ENCODE measurements at places on chromosomes 3 and 15. TPM values are rescaled to one million over a fixed set of nuclear protein-coding genes. Genes with fewer than 3 reads are reported as not detected.
A peak's percentile ranks its signal among the peaks of the same experiment; 100 is the strongest.

GRCh38 chr3:114624571-114625181 is 330.8 kb downstream of the TIGIT start:
- DNase-seq = peak; percentile 98
- no peaks in the 10 kb centered on the region for H3K27me3 ChIP-seq
- H3K27ac ChIP-seq = peak overlapping the region; percentile 96
- H3K4me1 ChIP-seq = peaks cover 72% of the 10 kb centered on the region
- H3K4me3 ChIP-seq = peak overlapping the region; percentile 66

DNA sequence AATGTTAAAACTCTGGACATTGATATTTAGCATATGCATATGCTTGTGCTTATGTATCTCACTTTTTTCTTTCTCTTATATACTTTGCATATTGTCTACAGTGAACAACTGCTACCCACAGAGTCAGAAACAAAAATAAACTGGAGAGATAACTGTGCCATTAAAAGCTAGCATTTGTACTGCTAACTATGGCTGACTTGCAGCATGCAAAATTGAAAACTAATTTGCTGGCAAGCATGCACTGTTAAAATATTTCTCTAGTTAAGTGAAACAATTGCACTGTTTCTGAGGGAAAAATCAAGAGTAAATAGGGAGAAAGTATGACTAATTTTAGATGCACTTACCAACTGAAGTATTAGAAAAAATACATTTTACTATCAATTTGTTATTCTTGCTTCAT is 177.8 kb downstream of the CBLB start:
- H3K27me3 ChIP-seq = no peaks in the 10 kb centered on the region
- H3K36me3 ChIP-seq = peaks cover 30% of the 10 kb centered on the region
- DNase-seq = no peak
- no peak overlapping the region for H3K27ac ChIP-seq
- no peak overlapping the region for H3K4me3 ChIP-seq

DNA sequence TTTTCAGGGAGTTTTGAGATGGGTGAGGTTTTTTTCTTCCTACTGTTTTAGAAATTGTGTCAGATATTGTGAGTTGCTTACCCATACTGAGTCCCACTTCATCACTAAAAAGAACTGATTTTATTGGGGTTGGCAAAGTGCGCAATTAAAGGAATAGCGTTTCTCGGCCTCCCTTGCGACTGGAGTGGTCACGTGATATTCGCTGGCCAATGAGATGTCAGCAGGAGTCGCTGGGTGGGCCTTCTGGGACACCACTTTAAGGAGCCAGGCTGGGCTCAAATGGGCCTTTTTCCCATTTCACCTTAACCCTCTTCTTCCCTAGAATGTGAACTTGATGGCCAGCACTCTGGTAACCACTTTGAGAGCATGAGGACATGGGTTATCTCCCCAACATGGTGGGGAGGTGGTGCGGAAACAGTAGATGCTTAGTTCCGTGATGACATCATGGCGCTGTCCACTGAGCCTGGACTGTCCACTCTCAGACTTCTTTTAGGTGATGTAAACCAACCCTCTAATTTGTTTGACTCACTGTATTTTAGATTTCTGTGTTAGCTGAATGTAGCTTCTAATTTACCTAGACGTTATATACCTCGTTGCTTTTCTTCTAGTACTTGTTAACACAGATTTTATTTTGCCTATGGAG is 13.2 kb upstream of the IQCF5 start:
- no peak overlapping the region for H3K27ac ChIP-seq
- H3K27me3 ChIP-seq = no peaks in the 10 kb centered on the region
- H3K4me3 ChIP-seq = no peak overlapping the region
- H3K36me3 ChIP-seq = no peaks in the 10 kb centered on the region
- H3K4me1 ChIP-seq = no peaks in the 10 kb centered on the region

Gene LRRC57
- total RNA-seq = 6.8 TPM

DNA sequence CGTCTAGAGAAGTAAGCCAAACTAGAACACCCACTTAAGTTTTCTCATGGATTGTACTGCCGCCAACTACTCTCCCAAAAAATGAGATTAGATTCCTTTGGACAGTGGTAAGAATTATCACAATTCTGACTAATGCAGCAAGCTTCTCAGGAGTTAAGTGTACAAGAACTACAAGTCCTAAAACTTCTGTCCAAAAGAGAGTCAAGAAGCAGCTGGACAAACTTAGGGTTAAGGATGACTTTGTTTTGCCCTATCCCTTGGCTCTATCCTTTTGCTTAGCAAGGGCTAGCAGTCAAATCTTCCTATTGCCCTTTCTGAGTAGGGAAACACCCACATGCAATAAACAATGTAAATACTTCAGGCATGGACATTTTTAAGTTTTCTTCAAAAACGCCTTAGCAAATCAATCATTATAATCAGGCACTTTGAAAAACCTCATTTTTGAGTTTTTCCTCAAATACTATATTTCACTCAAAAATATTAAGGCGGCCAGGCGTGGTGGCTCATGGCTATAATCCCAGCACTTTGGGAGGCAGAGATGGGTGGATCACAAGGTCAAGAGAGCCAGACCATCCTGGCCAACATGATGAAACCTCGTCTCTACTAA is 19.5 kb downstream of the RAF1 start:
- no peaks in the 10 kb centered on the region for H3K36me3 ChIP-seq
- peaks cover 40% of the 10 kb centered on the region for H3K4me1 ChIP-seq

- DNase-seq = no peak
- no peaks in the 10 kb centered on the region for H3K27me3 ChIP-seq
- no peak overlapping the region for H3K27ac ChIP-seq
- no peaks in the 10 kb centered on the region for H3K36me3 ChIP-seq
Observed at GRCh38 chr3:108437439-108437838, 73.0 kb downstream of the MYH15 start.

DNA sequence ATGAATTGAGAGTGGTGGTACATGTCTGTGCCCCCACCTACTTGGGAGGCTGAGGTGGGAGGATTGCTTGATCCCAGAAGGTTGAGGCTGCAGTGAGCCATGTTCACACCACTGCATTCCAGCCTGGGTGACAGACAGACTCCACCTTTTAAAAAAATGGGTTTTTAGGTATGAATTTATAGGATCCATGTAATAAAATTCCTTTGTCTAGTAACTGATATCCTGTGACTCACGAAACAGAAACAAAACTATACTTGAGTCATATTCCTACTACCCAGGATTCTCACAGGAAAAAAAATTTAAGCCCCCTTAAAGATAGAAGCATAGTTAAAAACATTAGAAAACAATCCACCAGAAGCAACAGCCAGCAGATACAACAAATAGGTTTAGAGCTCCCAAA is 10.0 kb upstream of the CRTC3 start:
- H3K27me3 ChIP-seq = no peaks in the 10 kb centered on the region
- no peak overlapping the region for H3K4me3 ChIP-seq
- H3K4me1 ChIP-seq = no peaks in the 10 kb centered on the region
- DNase-seq = no peak

Data from psoas muscle (tissue), 8 donors.